Foreskin keratinocyte (primary cell): ENCODE measurements at places on chromosomes 2 and 18. TPM values are rescaled to one million over a fixed set of nuclear protein-coding genes. Genes with fewer than 3 reads are reported as not detected.

GRCh38 chr2:36672199-36672598 is 24.3 kb upstream of the VIT start:
- DNase-seq, result peak; percentile 25

DNA sequence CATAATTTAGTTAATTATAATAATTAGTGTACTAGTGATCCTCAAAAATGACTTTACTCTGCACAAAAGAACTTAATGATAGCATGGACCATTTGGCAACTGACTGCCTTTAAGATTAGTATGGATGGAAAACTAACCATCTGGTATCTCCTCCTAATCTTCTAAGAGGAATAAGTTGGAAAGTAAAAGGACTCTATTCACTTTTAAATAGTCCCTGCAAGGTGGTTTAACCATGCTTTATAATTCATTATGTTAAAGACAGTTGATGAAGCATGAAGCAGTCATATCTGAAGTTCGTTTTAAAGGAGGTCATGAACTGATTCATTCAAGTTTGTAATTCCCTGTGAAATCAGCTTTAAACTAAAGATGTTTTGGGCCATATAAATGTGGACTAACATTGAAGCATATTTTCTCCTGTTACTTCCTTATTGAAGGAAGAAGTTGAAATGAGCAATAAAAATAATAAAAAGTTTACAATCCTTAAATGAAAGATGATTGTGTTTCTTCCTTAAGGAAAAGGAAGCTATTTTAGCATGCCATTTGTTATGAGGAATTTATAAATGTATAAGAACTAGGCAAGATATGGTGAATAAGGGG is 446.0 kb downstream of the XIRP2 start:
- DNase-seq, result no peak

- peak; percentile 46 for DNase-seq
Observed at GRCh38 chr2:158783923-158784322, 11.2 kb upstream of the DAPL1 start.

- no peak for DNase-seq
Observed at GRCh38 chr2:9652898-9653479, 22.2 kb upstream of the YWHAQ start.

- DNase-seq, result peak; percentile 1
Observed at GRCh38 chr2:125516496-125517109, 1139.4 kb upstream of the GYPC start.

DNA sequence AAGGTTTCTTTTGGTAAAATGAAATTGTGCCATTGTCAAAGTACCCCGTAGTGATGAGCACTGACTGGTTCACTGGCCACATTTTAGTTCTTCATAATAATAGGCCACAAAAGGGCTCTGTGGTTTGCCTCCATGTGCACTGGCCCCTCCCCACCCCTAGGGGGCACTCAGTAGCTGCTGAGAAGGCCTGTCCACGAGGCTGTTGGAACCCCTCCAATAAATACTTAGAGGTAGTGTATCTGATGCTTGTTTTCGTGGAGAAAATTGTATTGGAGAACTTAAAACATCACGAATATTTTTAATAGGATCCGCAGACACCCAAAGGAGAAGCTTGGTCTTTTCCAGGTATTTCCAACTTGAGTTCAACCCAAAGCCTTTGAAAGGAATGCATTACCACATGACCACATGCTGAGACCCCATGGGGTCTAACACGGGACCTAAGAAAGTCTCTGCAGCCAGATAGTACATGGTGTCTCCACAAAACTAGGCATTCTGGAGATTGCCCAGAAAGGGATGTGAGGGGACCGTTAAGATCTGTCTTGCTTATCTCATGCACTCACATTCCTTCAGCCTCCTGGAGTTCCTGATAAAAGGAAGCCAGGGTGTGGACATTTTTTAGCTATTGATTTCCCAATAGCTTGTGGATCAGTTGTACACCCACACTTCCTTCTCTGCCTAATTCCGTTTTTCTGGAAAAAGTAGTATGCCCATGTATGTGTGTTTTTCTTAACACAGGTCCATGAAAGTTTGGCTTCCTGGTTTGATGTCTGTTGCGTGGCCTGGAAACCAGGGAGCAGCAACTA is 28.5 kb upstream of the NOSTRIN start:
- DNase-seq, result peak; percentile 6

GRCh38 chr18:2441544-2441943 is 129.8 kb downstream of the METTL4 start:
- peak; percentile 18 for DNase-seq

DNA sequence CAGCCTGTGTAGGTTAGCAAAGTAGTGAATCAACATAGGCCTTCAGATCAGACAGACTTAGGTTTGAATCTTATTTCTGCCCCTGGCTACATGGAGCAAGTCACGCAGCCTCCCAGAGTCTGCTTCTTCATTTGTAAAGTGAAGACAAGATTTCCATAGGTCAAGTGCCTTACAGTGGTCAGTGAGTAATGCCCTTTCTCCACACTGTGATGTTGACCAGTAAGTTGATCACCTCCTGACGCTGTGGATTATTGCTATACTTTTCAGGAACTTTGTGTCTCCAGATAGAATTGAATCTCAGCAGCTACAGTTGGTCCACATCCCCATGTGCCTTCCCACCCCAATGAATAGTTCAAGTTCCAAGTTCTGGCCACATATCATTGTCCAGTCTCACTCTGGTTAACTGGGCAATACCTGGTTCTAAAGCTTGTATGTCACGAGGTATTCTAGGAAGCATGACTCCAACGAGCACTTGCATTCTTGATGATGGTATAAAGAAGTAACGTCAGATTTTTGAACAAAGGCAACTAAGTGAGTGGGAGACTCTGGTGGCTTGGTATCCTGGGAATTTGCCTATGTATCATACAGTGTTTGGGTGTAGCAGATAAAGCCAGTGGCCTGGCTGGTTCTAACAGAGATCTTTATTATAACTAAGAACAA is 2.1 kb upstream of the CLIP4 start:
- DNase-seq, result peak; percentile 10

- DNase-seq, result peak; percentile 14
Observed at GRCh38 chr2:212424082-212424481, 114.5 kb downstream of the ERBB4 start.

DNA sequence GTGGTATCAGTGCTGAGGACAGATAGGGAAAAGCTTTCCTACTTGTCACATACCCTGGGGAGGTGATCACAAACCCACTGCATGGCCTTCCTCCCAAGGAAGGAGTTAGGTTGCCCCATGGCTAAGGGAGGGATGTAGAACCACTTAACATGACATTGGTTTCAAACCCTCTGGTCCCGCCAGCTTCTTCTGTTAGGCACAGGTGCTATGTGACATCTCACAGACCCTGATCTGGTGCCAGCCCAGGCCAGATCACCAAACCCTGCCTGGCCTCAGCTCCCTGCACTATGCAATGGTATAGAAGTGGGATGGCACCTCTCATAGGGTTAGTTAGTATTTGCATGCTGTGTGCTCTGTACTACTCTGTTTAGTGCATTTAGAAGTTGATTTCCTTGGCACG is 58.0 kb downstream of the TCF7L1 start:
- no peak for DNase-seq

DNA sequence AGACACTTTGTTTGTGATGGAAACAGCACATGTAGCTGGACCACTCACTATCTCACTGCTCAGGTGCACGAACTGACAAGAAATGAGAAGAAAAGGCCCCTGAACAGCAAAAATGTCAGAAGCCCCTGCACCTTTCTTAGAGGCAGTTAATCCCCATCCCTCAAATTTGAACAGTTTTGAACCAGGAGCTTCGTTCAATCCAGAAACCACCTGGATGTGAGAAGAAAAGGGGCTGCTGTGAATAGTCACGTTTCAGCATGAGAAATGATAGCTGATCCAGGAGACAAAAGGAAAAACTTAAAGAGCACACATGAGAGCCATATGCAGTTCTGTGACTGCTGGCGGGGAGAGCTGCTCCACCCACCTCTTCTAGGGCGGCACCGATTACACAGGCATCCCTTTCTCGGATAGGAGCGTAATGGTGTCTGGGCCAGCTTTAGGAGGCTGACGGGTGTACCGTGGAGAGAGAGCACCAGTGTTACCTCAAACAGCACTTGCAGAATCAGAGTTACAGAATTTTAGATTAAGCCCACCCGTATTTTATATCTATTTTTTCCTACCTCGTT is 117.0 kb upstream of the EML6 start:
- no peak for DNase-seq

DNA sequence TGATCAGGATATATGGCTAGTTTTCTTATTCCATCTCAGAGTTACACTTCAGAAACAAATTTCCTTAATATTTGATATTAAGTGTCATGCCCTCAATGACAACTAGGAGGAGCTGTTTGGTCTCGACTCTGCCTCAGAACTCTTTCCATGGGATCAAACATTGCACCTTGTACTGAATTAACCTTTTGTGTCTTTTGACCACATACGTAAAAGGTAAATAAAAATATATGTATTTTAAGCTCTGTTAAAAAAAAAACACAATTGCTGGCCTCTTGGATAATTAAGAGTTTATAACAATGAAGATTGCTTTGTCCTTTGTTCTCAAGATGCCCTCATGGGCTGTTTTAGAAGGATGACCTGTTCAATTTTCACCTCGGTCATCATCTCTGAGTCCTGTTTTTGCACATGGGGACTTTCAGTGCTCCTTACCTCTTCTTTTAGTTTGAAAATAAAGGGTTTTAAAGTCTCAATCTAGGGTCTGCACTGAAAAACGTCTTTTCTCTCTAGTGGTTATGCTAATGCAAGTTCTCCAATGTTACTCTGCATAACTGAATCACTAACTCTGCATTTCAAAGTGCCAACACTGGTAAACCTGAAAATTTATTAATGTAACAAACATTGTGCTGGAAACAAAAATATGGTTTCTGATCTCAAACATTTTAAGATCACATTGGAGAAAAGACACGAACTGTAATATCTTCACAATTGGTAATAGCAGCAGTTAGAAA is 18.8 kb upstream of the FN1 start:
- peak; percentile 40 for DNase-seq

DNA sequence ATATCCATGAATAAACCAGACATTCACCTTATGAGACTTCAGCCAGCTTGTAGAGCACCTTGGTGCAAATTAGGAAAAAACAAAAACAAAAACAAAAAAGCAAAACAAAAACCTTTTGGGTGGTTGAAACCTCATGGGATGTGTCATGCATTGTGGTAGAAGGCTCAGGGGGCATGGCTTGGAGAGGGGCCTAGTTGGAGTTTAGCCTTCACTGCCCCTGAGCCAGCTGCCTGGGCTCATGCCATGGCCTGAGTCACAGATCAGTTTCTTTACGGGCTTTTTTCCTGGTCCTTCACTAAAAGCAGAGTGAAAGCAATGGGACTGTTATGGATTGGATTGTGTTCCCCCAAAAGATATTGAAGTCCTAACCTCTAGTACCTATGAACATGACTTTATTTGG is 22.0 kb upstream of the DAPL1 start:
- no peak for DNase-seq

PAIP2B gene
- 0.40 and 0.48 TPM in 2 replicates for polyA plus RNA-seq

SLC4A3 gene
- polyA plus RNA-seq, result 10.8 and 11.1 TPM in 2 replicates

SLC11A1 gene
- 0.91 and 1.0 TPM in 2 replicates for polyA plus RNA-seq

TRIM43 gene
- polyA plus RNA-seq, result not detected in 2 replicates

ANO7 gene
- polyA plus RNA-seq, result 0.62 and 0.63 TPM in 2 replicates

FLACC1 gene
- 0.04 TPM in 1 of 2 replicates, not detected in the other for polyA plus RNA-seq

GKN1 gene
- polyA plus RNA-seq, result 0.10 and 0.18 TPM in 2 replicates

POTEC gene
- not detected in 2 replicates for polyA plus RNA-seq
